CD4-positive, alpha-beta memory T cell (primary cell): ENCODE measurements at places on chromosomes 6 and 20. TPM values are rescaled to one million over a fixed set of nuclear protein-coding genes. Genes with fewer than 3 reads are reported as not detected.

The TFAP2C gene
- total RNA-seq, result not detected

The ANKEF1 gene
- 5.1 TPM for total RNA-seq

The DNMT3B gene
- total RNA-seq, result 0.38 TPM

The SLC17A2 gene
- total RNA-seq, result not detected

The HLA-DRA gene
- total RNA-seq, result 25.1 TPM

The HLA-DRB1 gene
- 14.2 TPM for total RNA-seq

The RIMS1 gene
- not detected for total RNA-seq

The SNRNP48 gene
- 24.0 TPM for total RNA-seq

The RAET1L gene
- not detected for total RNA-seq

The ETV7 gene
- total RNA-seq, result 3.1 TPM

GRCh38 chr20:37936451-37936850 is 33.5 kb downstream of the VSTM2L start:
- DNase-seq, result no peak

DNA sequence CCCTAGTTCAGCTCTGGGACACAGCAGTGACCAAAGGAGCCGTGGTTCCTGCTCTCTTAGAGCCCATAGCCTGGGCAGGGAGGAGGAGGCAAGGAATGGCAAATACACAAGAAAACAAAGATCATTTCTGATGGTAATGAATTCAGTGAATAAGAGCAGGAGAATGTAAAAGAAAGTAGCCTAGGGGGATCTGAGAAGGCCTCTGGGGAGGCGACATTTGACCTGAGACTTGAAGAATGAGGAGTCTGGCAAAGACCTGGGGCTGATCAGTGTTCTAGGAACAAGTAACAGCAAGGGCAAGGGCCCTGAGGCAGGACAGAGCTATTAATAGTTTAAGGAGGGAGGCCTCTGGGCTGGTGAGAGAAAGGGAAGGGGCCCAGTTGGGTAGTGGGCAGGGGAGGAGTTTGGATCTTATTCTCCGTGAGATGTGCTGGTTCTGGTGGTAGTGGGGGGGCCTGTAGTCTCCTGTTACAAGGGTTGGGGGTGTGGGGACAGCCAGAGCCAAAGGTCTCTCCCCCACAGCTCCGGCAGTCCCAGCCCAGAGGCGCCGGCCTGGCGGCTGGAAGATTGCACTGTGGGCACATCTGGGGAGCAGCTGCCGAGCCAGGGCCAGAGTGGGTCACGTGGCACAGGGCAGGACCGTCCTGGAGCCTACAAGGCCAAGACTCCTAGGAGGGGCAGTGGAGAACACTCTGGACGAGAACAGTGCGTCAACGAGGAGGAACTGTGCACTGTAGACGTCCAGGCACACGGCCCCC is 9.3 kb upstream of the ID1 start:
- DNase-seq, result no peak

DNA sequence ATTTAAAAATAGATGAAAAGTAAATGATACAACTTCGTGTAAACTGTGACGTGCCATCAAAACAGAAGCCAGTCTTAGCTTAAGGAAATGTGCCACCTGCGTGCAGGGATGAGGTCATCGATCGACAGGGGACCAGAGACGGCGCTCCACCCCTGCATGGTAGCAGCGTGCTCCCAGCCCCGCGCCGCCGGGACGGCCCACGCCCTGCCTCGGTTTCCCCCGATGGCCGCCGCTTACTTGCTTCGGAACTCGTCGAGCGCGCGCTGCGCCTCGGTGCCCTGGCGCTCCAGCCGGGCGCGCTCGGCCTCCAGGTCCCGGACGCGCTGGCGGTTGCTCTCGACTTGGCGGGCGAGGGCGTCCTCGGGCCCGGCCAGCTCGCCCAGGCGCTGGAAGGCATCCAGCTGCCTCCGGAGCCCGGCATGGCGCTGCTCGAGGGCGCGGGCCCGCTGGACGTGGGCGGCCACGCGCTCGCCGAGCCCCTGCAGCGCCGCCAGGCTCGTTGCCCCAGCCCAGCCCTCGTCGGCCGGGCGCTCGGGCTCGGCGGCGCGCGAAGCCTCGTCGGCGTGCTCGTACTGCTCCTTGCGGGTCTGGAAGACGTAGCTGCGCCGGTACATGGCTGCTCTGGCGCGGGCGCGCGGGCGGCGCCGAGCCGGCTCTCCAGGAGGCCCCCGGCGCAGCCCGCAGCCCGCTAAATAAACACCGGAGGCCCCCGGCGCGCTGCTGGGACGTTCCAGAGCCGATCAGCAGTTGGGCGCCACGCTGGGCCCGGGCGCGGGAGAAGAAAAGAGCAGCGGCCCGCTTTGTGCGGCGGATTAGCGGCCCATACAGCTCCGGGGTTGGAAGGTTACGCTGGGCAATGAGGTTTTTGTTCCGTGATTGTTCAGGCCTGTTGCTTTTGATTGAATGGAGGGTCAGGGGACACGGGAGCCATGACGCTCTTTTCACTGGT is at the start of gene BFSP1:
TSS of gene BFSP1 (minus strand) at position 664 of the 949 bp plus-strand sequence. CDS start at position 614, 50 bp downstream.
- DNase-seq, result peak; percentile 57

DNA sequence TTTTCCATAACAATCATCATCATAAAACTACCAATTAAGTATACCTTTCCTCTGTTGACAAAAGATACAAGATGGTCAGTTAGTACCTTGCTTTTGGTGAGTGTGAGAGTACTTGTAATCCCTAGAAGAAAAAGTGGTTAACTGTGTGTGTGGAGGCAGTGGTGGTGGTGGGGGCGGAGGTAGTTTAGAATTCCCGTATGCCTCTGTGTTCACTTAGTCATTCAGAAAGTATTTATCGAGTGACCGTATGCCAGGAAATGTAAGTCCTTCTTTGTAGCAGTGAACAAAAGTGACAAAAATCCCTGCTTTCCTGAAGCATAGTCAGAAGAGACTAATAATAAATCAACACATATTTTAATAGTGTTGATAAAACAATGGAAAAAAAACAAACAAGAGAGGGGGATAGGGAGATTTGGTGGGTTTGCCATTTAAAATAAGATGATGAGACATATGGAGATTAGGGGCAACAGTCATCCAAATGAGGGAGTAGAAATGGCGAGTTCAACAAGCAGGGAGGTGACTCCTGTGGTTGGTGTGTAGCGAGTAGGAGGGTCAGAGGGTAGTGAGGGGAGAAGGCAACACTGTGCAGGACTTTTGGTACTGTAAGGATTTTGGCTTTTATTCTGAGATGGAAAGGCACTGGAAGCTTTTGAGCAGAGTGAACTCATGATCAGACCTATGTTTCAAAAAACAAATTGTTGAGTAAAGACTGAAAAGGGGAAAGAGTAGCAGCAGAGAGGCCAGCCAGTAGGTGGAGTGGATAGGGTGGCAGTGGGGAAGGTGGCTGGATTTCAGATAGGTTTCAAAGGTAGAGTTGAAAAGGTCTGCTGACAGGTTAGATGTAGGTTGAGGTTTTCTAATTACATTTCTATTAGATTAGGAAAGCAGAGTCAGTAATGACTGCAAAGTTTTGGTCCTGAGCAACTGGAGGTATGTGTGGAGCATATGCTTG is 40.3 kb upstream of the SIM1 start:
- no peak for DNase-seq

DNA sequence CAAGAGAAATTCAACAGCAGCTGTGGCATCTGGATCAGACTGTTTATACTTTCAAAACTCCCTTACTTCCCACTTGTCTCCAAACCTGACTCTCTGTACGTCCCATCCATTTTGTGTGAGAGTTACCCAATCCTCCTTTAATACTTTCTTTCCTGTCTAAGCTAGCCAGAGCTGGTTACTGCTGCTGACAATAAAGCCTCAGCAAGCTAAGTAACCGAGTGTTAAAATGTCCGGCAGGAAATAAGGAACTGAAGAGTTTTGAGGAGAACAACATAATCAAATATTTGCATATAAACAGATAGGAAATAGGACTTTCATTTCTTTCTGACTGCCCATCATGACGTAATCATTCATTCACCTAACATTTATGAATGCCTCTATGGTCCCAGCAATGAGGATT is 11.6 kb downstream of the TMEM30A start:
- no peak for DNase-seq

DNA sequence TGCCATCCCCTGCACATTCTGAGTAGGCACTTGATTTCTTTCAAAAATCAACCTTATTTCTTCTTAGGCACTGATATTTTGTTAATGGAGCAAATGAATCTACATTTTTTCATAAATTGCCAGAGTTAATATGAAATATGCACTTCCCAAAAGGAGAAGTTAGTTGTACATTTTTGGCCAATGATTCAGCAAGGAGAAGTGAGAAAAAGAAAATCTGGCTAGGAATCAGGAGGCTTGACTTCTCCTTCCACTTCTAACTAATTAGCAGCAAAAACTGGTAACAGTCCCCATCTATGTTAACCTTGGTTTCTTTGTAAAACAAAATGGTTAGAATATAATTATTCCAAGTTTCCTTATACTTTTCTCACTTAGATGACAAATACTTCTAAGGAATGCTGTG is 7.0 kb upstream of the DSE start:
- DNase-seq, result no peak

DNA sequence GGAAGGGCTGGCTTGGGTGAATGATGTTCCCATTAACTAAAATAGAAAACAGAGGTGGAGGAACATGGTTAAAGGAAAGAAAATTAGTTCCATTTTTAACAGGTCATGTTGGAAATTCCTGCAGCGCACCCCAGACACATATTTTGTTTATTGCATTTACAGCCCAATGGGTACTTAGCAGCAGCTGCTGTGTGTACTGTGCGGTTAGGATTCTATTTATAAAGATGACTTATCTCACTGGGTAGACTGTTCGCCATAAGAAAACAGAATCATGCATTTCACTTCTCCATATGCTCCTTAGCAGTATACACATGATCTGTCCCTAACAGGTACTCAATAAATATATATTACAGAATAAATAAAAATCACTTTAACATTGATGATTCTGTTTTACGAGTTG is 135.8 kb downstream of the SLC35F1 start:
- no peak for DNase-seq

GRCh38 chr6:137415127-137415833 is 78.9 kb downstream of the OLIG3 start:
- peak; percentile 76 for DNase-seq

DNA sequence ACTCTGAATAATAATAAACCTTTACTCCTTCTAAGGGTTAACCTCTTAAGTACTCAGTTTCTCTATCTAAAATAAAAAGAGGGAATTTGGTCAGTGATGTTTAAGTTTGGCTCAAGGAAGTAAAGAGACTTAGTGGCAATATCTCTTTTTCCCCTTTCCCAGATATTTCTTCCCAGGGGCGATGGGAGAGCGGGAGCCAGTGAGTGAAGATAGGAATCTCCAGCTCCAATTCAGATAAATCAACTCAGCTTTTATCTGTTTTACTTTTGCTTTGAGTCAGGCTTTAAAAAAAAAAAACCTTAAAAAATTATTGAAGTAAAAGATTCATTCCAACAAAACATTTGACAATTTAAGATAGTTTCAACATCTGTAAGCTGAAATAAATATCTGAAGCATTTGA is 45.4 kb upstream of the SNRPB2 start:
- DNase-seq, result no peak

DNA sequence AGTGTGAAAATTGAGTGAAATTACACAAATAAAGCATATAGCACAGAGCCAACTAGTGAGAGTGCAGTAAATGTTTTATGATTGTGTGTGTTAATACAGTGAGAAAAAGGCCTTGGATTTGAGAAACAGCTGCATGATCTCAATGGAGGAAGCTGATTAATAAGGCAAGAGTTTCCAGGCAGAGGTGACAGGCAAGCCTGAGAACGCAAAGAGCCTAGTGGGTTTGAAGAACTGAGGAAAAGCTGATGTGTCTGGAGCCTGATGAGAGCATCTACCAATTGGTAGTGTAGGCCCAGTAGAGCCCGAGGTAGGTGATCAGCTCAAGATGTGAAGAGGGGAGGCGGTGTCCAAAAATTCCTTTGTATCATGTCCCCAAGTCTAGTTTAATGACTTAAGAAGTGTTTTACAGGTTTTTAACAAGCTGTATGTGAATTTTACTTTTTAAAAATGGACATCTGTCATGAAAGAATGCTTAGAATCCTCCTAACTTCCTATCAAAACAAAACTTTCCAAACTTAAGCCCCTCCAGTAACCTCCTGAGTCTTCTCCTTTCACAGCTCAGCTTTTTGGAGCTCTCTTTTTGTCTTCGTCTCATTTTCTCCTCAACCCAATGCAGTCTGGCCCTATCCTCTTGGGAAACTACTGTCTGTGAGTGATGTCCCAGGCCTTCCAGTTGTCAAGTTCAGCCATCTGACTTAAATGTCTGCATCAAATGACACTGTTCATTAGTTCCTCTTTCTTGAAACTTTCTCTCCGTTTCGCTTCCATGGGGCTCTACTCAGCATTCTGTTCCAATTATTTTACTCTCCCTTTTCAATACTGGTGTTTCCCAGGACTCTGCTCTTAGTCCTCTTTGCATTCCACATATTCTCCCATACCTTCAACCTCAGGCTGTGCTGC is 1.2 kb downstream of the CDC40 start:
- DNase-seq, result no peak

DNA sequence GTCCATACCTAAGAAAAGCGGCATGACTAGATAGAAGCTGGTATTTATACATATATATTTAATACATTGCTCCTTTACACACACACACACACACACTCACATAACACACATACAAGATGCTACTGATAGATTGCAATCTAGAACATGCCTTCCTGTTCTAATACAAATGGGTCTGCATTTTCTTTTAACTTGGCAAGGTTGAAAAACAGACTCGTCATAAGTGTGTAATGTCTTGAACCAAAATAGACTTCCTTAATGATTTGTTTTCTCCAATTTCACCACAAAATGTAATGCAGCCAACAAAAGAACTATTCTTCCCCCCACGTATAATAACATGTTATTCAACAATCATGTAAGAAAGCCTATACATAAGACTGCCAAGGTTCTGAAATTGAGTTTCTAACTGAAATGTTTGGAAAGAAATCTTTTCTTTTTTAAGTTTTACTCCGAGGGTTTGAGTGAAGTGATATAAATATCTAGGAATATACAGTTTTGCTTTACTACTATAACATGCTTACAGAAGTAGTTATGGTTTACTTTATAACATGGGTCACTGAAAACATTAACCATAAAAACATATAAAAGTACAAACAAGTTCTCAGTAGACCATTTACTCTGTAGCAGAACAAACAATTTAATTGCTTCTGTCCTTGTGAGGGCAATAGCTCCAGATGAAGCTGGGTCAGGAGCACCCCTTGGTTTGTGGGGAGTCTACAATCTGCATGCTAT is 207.5 kb downstream of the FOXC1 start:
- DNase-seq, result no peak

DNA sequence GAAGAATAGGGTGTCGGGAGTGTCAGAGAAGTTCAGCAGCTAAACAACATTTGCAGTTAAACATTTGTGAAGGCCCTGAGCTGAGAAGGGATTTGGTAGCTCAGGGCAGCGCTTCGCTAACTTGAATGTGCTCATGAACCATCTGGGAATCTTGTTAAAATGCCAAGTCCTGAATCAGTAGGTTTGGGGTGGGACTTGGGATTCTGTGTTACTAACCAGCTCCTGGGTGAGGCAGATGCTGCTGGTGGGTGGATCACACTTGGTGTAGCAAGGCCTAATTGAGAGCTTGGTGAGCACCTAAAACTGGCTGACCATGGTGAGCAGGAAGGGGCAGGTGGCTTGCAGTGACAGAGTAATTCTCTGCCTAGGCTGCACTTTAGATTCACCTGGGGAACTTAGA is 5.9 kb downstream of the PTPRA start:
- DNase-seq, result no peak

GRCh38 chr6:38302081-38302480 is 337.6 kb downstream of the BTBD9 start:
- no peak for DNase-seq

GRCh38 chr20:19074828-19075516 is 137.5 kb upstream of the SLC24A3 start:
- DNase-seq, result no peak

GRCh38 chr6:22320750-22321149 is 23.9 kb upstream of the PRL start:
- no peak for DNase-seq
